B cell (primary cell): ENCODE measurements at places on chromosomes 12 and 14. TPM values are rescaled to one million over a fixed set of nuclear protein-coding genes. Genes with fewer than 3 reads are reported as not detected.

GRCh38 chr12:94225947-94226630 lies 77.7 kb downstream of the PLXNC1 start:
- no peak for DNase-seq
- no peaks in the 10 kb centered on the region for H3K27me3 ChIP-seq
- H3K4me3 ChIP-seq = no peak overlapping the region
- peaks cover 4% of the 10 kb centered on the region for H3K36me3 ChIP-seq

GRCh38 chr12:107461222-107461975 lies 224.2 kb upstream of the PWP1 start:
- no peaks in the 10 kb centered on the region for H3K36me3 ChIP-seq
- H3K4me3 ChIP-seq = no peak overlapping the region
- no peak for DNase-seq
- no peak overlapping the region for H3K27ac ChIP-seq

DNA sequence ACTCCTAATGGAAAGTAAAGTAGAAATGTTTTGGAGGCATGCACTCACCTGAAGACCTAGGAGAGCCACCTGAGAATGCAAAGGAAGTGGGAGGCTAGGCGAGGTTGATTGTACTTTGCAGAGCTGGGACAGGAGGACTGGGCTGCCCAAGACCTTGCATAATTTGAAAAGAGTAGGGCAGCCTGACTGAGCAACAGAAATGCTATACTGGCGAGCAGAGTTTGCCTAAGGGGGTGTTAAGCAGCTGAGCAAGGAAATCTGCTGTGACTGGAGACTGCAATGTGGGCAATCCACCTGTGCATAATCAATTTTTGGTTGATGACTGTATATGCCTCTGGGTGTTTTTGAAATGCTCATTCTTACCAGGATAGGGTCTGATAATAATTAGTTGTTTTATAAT lies 834.1 kb downstream of the TRHDE start:
- no peaks in the 10 kb centered on the region for H3K36me3 ChIP-seq
- H3K4me3 ChIP-seq = no peak overlapping the region
- H3K27ac ChIP-seq = no peak overlapping the region
- DNase-seq = no peak
- H3K4me1 ChIP-seq = no peaks in the 10 kb centered on the region

GRCh38 chr14:95359994-95360826 lies 40.5 kb upstream of the CLMN start:
- H3K4me3 ChIP-seq = no peak overlapping the region
- DNase-seq = no peak
- peaks cover 13% of the 10 kb centered on the region for H3K4me1 ChIP-seq

GRCh38 chr14:77923131-77923936 lies 123.4 kb downstream of the ADCK1 start:
- no peak overlapping the region for H3K27ac ChIP-seq
- H3K4me3 ChIP-seq = no peak overlapping the region
- no peaks in the 10 kb centered on the region for H3K4me1 ChIP-seq
- H3K27me3 ChIP-seq = no peaks in the 10 kb centered on the region
- DNase-seq = no peak
- H3K36me3 ChIP-seq = no peaks in the 10 kb centered on the region

GRCh38 chr12:54025499-54026405 lies 2.5 kb upstream of the HOXC6 start:
- H3K27ac ChIP-seq = no peak overlapping the region
- H3K36me3 ChIP-seq = no peaks in the 10 kb centered on the region
- no peak for DNase-seq
- peaks cover 71% of the 10 kb centered on the region for H3K27me3 ChIP-seq
- H3K4me1 ChIP-seq = no peaks in the 10 kb centered on the region

GRCh38 chr12:15193946-15194345 lies 27.3 kb downstream of the RERG start:
- H3K4me1 ChIP-seq = no peaks in the 10 kb centered on the region
- no peak overlapping the region for H3K27ac ChIP-seq
- H3K4me3 ChIP-seq = no peak overlapping the region
- no peak for DNase-seq
- no peaks in the 10 kb centered on the region for H3K36me3 ChIP-seq
- H3K27me3 ChIP-seq = no peaks in the 10 kb centered on the region

DNA sequence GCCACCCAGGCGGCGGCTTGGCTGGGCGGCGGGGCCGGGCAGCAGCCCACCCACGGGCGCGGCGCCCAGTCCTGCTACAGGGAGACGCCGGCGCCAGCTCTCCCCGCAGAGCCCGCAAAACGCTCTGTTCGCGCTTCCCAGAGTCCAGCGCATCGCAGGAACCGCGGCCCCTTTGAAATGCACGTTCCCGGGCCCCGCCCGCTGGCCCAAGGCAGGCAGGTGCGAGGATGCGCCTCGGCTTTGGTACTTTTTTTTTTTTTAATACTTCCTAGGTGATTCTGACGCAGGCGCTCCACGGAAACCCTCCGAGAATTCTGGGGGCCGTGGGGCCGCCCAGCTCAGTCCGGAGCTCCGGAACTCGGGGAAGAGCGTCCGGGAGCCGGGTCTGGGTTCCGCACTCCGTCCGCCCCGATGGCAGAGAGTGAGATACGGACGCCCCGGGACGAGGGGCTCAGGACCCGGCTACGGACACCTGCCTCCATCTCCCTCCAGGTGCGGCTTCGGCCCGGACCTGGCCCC lies 483 bp downstream of the POC1B start:
- H3K4me3 ChIP-seq = peak overlapping the region; percentile 85
- peaks cover 40% of the 10 kb centered on the region for H3K4me1 ChIP-seq
- H3K27ac ChIP-seq = peak overlapping the region; percentile 90
- DNase-seq = peak; percentile 78
- no peaks in the 10 kb centered on the region for H3K27me3 ChIP-seq
- H3K36me3 ChIP-seq = no peaks in the 10 kb centered on the region

GRCh38 chr12:71665090-71665463 lies 976 bp downstream of the THAP2 start:
- H3K4me3 ChIP-seq = peak overlapping the region; percentile 82
- H3K27me3 ChIP-seq = no peaks in the 10 kb centered on the region
- DNase-seq = no peak
- H3K36me3 ChIP-seq = no peaks in the 10 kb centered on the region
- H3K27ac ChIP-seq = peak overlapping the region; percentile 97

DNA sequence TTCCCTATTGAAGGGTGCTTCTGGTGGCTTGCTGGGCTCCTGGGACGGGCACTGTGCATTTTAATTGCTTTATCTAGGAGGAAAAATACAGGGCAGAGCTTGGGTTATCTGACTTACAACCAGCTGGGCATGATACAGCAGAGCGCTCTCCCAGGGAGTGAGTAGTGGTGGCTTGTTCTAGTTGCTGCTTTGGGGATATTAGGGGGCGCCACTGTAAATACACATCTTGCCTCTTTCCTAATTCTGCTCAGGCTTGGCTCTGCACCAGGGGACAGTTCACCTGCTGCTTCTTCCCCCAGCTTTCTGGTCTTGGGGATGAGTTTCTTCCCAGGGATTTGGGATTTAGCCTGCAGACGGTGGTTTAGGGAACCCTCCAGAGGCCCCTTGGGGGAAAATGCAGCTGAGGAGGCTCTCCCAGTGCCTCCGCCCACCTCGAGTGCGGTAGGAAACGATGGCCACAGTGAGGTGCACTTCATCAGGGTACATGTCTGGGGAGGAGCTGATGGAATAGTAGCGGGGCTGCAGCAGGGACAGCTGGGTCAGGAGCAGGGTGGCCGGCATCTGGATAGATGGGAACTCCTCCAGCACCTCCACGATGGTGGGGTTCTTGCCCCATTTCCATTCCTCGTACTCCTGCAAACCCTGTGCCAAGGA lies 36.9 kb upstream of the FBXO21 start:
- no peaks in the 10 kb centered on the region for H3K27me3 ChIP-seq
- H3K36me3 ChIP-seq = no peaks in the 10 kb centered on the region
- no peaks in the 10 kb centered on the region for H3K4me1 ChIP-seq
- no peak overlapping the region for H3K4me3 ChIP-seq
- no peak overlapping the region for H3K27ac ChIP-seq
- no peak for DNase-seq

DNA sequence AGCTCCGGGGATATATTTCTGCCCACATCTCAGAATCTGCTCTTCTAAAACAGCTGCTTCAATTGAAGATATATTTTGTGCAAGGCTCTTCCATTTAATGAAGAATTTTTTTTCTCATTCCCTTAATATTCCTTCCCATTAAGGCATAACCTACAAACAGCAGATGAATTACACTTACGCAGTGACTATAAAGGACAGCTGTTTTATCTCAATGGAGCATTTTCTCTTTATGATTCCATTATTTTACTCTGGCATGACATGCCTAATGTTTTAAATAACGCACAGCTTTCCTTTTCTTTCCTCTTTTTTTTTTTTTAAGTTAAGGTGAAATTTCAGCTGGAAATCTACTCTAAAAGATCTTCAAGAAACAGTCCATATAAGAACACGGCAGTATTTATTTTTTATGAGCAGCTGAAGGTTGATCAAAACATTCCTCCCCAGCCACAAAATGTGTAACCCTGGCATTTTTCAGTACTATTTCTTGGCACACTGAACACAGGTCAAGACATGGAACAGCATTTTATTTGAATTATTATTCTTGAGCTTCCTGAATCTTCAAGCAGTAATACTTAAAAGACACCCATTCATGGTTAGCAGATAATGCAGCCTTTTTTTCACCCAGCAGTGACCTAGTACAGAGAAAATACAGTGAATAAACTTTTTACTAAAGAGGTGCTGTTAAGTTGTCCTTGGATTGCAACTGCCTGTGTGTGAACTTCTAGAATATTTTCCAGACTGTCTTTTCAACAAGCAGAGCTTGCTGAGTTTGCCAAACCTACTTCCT lies 118.1 kb upstream of the FOXN3 start:
- no peaks in the 10 kb centered on the region for H3K27me3 ChIP-seq
- H3K36me3 ChIP-seq = no peaks in the 10 kb centered on the region
- DNase-seq = no peak
- no peak overlapping the region for H3K4me3 ChIP-seq
- H3K27ac ChIP-seq = no peak overlapping the region

Gene FAM90A1
- 0.17 and 0.34 TPM in 2 replicates for total RNA-seq

Gene GLT1D1
- total RNA-seq = 0.22 TPM in 1 of 2 replicates, not detected in the other

Gene NELL2
- total RNA-seq = 0.39 TPM in 1 of 2 replicates, not detected in the other

Gene EML5
- 6.5 and 6.9 TPM in 2 replicates for total RNA-seq

Gene NAV3
- total RNA-seq = not detected in 2 replicates
